SK-N-DZ (cell line): ENCODE measurements at places on chromosomes 5 and 9.

DNA sequence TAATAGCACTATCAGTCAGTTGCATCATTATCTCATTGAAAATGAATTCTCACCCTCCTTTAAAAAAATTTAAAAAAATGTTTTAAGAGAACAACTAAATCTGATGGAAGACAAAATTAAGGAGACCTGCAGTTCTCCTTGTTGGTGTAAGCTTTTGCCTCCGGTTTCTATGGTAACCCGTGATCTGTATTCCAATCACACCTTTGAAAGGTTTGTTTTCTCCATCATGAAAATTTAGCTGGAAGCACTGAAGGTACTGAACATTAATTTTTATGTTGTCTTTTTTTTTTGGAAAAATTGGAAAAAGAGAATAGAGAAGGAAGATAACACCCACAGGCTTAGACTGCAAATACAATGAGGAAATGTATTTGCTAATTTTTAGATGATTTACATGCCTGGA, 2.5 kb upstream of the BASP1 start:
- no peak for DNase-seq

DNA sequence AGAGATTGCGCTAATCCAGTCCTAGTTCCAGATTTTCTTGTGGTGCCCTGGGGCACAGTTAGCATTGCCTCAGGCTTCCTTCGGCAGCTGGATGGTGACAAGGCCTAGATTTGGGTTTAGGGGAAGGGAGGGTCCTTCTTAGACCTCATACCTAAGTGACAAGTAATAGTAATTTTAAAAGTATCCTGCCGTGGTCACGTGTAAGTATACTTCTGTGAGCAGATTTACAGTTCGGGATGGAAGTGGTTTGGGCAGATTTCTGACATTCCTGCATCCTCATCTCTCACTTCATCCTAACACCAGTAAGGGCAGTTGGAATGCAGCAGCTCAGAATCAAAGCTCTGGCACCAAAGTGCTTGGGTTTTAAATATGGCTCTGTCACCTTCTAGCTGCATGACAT, 71.6 kb downstream of the LRRC70 start:
- DNase-seq = no peak

DNA sequence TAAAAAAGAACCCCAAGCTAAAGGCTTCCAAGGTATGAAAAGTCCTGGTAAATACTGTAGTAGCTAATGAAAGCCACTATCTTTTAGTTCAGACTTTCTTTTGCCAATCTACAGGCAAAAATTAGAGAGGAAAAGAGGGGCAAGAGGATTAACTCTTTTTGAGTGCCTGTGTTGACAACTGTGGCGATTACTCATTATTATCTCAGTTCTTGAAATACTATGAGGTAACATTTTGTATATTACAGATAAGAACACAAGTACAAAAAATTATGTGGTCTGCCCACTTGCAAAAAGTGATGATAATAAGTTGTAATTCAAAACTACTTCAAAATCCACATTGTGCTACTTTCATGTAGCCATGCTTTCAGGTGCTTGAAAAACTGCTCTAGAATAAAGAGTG, 144.0 kb downstream of the DTWD2 start:
- no peak for DNase-seq

DNA sequence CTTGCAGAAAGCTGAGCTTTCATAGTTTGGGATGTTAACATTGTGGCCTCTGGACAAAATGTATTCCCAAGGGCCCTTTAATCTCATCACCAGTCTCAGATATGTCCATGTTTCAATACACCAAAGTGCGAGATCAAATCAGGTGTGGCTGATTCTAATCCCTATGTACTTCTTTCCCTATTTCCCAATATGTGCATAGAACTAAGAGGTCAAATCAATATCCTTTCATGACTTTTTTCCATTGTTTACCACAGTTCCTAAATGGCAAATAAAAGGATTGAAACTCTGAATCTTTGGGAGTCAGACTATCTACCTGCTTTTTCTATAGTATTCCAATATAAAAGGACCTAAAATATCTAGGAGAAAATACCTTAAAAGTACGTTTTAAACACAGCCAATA, 105.0 kb downstream of the FBXO38 start:
- DNase-seq = no peak

DNA sequence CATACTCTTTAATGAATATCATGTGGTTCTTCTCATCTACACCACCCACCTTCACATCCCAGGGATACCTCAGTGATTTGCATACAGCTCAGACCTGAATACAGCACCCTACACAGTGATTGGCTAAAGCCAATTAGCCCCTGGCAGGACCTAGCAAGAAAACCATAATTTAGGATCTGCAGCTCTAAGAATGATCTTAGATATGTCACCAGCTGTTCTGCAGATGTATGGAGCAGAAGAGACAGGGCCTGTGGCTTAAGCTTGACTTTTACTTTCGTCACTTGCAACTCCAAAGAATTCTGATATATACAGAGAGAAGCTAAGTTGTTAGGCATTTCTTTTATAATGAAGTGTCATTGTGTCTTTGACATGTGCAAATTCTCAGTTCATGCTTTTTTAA, 483.2 kb upstream of the C9orf72 start:
- DNase-seq = no peak

GRCh38 chr5:96093340-96093739, 131.7 kb upstream of the ELL2 start:
- no peak for DNase-seq

GRCh38 chr5:173888473-173889131, 453 bp downstream of the CPEB4 start:
- no peak for DNase-seq

DNA sequence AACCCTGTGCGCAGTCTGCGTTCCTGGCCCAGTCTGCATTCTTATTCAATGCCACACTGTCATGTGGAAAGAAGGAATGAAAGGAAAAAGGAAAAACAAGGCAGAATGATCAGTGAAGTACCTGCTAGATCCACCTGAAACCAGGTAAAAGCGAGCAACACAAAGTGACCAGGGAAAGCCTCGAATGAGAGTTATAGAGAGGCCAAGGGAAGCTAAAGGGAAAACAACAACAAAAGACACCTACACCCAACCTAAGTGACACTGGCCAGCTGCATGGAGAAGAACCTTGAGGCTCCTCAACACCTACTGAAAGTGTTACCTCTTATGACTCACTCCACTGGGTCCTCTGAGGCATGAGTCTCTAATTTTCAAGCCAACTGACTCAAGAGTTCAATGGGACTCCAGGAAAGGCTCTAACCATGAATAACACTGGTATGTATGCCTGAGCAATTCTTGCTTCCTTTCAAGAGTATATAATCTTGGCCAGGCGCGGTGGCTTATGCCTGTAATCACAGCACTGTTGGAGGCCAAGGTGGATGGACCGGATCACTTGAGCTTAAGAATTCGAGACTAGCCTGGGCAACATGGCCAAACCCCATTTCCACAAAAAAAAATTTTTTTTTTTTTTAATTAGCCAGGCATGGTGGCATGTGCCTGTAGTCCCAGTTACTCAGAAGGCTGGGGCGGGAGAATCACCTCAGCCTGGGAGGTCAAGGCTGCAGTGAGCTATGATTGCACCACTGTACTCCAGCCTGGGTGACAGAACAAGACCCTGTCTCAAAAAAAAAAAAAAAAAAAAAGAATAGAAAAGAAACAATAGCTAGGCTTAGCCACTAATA, 29.0 kb downstream of the MTMR12 start:
- no peak for DNase-seq

GRCh38 chr9:132732326-132733259, 62.3 kb downstream of the GTF3C4 start:
- no peak for DNase-seq

- no peak for DNase-seq
Measured at GRCh38 chr5:107696498-107696897, 25.8 kb upstream of the EFNA5 start.

GRCh38 chr9:88746743-88747398, 211.9 kb downstream of the NXNL2 start:
- DNase-seq = no peak

DNA sequence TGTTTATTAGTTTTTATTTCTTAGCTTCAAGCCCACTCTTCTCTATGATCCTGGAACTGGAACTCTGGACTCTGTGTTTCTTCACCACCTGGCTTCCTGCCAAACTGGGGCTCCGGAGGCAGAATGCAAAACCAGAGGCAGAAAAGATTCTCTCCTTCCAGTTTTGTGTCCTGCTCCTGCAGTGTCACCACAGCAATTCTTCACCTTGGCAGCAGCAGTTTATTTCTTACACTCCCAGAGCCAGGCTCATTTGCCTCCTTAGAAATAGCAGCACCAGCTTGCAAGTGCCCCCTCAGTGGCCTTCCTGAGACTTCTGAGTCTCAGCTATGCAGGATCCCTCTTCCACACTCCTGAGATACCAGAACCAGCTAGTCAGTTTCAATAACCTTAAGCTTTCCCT, 26.7 kb upstream of the CAMK4 start:
- DNase-seq = peak; percentile 52

GRCh38 chr5:180467989-180468731, 26.0 kb upstream of the CNOT6 start:
- no peak for DNase-seq

DNA sequence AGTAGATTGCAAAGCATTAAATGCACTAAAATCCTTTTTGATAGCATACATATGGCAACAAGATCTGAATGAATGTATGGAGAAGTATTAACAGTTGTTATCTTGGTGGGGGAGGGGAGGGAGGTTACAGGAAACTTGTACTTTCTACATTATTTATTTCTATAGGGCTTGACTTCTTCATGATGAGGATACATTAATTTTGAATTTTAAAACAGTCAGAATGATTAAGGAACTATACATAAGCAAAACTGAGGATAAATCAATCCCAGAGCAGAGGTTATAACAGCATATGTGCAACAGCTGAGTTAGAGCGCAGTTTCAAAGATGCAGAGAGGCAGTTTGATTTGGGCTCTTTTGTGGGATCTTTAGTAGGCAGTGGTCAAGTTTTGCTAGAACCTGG, 23.9 kb upstream of the SMAD5 start:
- no peak for DNase-seq

- peak; percentile 91 for DNase-seq
Measured at GRCh38 chr5:119570910-119571309, 58.4 kb upstream of the FAM170A start.

GRCh38 chr5:159452480-159453167, 122.3 kb upstream of the IL12B start:
- no peak for DNase-seq

GRCh38 chr5:579211-579610, 32.9 kb upstream of the CEP72 start:
- DNase-seq = no peak

- DNase-seq = no peak
Measured at GRCh38 chr9:126617823-126618165, 4.1 kb downstream of the LMX1B start.

GRCh38 chr5:178569485-178569884, 20.7 kb downstream of the COL23A1 start:
- DNase-seq = no peak

- peak; percentile 19 for DNase-seq
Measured at GRCh38 chr5:75265731-75266130, 29.1 kb upstream of the ANKRD31 start.

DNA sequence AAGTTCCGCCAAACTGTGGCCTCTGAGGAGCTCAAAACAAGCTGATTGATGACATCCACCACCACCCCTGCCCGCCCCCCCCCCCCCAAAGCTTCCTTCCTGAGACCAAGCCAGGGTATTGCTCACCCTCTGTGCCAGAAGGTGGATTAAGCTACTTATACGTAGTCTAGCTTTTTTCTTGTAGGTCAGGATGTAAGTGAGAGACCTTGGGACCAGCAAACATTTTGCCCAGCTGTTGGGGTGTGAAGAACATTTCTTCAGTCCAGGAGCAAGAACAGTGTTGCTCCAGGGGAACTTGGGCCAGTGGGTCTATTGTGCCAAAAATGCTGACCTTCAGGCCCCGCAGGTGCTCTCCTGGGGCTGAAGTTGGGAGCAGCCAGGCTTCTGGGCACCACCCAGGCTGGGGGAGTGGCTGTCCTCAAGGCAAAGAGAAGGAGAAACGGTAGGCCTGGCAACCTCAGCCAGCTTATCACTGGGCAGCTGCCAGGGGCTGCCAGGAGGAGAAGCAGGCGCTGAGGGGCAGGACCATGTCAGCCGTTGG, 18.0 kb downstream of the NEURL1B start:
- no peak for DNase-seq

DNA sequence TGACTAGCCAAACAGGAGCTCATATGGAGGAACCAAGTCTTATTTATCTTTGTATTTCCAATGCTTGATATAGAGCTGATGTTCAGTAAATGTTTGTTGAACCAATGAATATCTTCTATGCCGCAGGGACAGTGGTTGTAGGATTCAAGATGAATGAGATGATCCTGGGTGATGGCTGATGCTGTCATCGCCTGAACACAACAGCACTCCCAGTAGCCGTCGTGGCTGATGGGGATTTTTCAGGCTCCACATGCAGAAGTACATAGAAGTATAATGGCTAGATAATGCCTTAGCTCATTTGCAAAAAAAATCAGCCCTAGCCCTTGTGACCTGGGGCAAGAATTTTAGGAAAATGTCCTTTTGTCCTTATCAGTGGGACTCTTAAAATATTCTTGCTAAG, 69.0 kb upstream of the OR13F1 start:
- DNase-seq = no peak

GRCh38 chr5:139904816-139905661, 109.4 kb downstream of the PSD2 start:
- DNase-seq = no peak

- DNase-seq = no peak
Measured at GRCh38 chr5:100004969-100005368, 530.2 kb upstream of the FAM174A start.

DNA sequence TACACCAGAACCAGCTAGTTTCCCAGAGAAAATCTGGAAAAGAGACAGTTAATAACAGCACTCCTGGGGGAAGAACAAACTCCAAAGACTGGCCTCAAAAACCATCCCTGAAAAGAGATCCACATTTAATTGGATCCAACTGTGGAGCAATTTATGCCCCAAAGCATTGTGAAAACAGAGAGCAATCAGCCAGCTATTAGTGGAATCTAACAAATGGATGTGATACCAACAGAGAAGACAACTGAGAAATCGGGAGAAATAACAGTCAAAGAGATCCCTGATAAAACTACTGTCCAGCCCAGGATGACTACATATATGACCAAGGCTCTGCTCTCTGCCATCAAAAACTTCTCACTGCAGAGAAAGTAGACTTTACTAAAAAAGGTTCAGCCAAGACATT, 40.5 kb upstream of the TRIO start:
- no peak for DNase-seq

GRCh38 chr5:95261437-95262175, 23.3 kb downstream of the MCTP1 start:
- DNase-seq = peak; percentile 10

DNA sequence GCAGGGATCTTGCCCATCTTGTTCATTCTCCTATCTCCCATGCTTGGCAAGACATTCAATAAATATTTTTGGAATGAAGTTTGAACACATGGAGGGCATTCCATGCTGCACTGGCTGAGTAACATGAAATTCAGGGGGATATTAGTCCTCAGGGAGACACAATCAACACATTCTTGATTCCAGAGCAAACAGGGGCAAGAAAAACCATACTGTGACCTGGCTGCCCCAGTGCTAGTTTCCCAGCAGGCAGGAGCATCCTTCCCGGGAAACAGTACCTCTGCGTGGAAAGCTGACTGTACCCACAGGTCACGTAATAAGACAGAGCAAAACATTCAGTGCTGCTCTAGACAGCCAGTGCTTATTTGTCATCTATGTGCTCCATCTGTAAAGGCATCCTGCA, 66.3 kb upstream of the SPOCK1 start:
- no peak for DNase-seq

GRCh38 chr5:66425842-66426241, 170.4 kb upstream of the MAST4 start:
- DNase-seq = no peak
